ENCODE measurements at places on chromosomes 4 and X. TPM values are rescaled to one million over a fixed set of nuclear protein-coding genes. Genes with fewer than 3 reads are reported as not detected.

The SYTL5 gene
- 2.8 TPM for total RNA-seq

The RAP1GDS1 gene
- total RNA-seq, result 95.7 TPM

The ABCE1 gene
- total RNA-seq, result 104 TPM

The CSAG3 gene
- total RNA-seq, result not detected

The P2RY10 gene
- not detected for total RNA-seq

The ADH7 gene
- total RNA-seq, result 2.0 TPM

The TCEAL8 gene
- 155 TPM for total RNA-seq

The ODAPH gene
- total RNA-seq, result not detected

The MTMR8 gene
- total RNA-seq, result 1.2 TPM

The CXCR3 gene
- not detected for total RNA-seq

The SHROOM4 gene
- 0.44 TPM for total RNA-seq

The PABPC1L2A gene
- total RNA-seq, result not detected

The SPANXD gene
- not detected for total RNA-seq

The KIAA1210 gene
- total RNA-seq, result not detected

The UGT2A2 gene
- total RNA-seq, result not detected

The SLC26A1 gene
- total RNA-seq, result 0.33 TPM

The NSG1 gene
- total RNA-seq, result 1.5 TPM
